Upper lobe of left lung (tissue), 6 donors: ENCODE measurements at places on chromosomes 2 and 18. TPM values are rescaled to one million over a fixed set of nuclear protein-coding genes. Genes with fewer than 3 reads are reported as not detected.

GRCh38 chr2:27322301-27322765 is 564 bp downstream of the MPV17 start:
- H3K36me3 ChIP-seq: peaks cover 11% of the 10 kb centered on the region
- H3K4me1 ChIP-seq: peaks cover 17% of the 10 kb centered on the region
- peak; percentile 45 for DNase-seq
- H3K4me3 ChIP-seq: peak overlapping the region; percentile 68
- H3K27ac ChIP-seq: peak overlapping the region; percentile 93

Gene DSC1
- total RNA-seq: not detected

DNA sequence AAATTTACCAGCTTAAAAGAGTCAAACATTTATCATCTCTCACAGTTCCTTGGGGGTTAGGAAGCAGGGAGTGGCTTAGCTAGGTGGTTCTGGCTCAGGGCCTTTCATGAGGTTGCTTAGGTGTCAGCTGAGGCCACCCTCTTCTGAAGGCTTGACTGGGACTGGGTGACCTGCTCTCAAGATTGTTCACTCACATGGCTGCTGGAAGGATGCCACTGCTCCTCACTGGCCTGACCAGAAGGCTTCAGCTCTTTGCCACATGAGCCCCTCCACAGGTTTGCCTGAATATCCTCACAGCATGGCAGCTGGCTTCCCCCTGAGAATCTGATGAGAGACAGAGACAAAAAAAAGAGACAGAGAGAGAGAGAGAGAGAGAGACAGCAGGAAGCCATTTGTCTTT is 17.3 kb upstream of the RNF152 start:
- no peak overlapping the region for H3K4me3 ChIP-seq
- no peaks in the 10 kb centered on the region for H3K27me3 ChIP-seq
- no peak overlapping the region for H3K27ac ChIP-seq
- DNase-seq: peak; percentile 35

Gene RNF152
- 21.3 TPM for total RNA-seq

DNA sequence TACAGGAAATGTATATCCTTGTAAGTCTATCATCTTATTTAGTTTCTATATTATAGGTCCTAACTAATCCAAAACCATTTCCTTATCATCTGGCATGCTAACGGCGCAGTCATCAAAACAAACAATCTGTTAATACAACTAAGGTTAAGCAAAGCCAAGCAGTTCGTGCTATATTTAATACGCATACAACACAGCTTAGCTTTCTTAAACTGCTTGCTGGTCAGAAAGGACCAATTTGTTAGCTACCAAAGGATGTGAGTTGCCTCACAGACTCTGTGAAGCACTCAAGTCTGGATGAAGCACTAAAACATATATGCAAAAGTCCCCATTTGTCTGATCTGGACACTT is 67.0 kb downstream of the ZEB2 start:
- DNase-seq: no peak
- H3K27me3 ChIP-seq: no peaks in the 10 kb centered on the region
- H3K4me1 ChIP-seq: peaks cover 31% of the 10 kb centered on the region
- H3K27ac ChIP-seq: peak overlapping the region; percentile 61

GRCh38 chr2:235572592-235572991 is 78.7 kb downstream of the AGAP1 start:
- H3K36me3 ChIP-seq: no peaks in the 10 kb centered on the region
- DNase-seq: no peak
- H3K4me3 ChIP-seq: no peak overlapping the region
- H3K27me3 ChIP-seq: no peaks in the 10 kb centered on the region
- no peak overlapping the region for H3K27ac ChIP-seq

DNA sequence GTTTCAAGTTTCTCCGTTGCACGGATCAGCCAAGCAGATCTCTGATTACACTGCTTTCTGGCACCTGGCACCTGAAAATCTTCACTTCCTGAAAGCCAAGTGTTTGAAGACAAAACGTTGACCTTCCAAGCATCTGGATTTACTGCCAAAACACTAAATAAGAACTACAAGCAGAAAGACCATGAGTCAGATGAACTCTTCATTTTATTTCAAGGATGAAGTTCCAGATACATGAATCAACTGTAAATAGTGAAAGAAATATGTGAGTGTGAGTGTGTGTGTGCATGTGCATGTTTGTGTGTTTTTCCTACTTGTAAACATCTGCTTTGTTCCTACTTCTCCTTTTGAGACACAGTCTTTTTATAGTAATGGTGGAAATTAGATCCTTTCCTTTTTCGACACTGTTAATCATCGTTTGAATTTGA is 60.0 kb upstream of the DTNA start:
- H3K4me1 ChIP-seq: peaks cover 3% of the 10 kb centered on the region
- no peak overlapping the region for H3K27ac ChIP-seq
- H3K36me3 ChIP-seq: no peaks in the 10 kb centered on the region
- H3K27me3 ChIP-seq: no peaks in the 10 kb centered on the region
- H3K4me3 ChIP-seq: no peak overlapping the region

DNA sequence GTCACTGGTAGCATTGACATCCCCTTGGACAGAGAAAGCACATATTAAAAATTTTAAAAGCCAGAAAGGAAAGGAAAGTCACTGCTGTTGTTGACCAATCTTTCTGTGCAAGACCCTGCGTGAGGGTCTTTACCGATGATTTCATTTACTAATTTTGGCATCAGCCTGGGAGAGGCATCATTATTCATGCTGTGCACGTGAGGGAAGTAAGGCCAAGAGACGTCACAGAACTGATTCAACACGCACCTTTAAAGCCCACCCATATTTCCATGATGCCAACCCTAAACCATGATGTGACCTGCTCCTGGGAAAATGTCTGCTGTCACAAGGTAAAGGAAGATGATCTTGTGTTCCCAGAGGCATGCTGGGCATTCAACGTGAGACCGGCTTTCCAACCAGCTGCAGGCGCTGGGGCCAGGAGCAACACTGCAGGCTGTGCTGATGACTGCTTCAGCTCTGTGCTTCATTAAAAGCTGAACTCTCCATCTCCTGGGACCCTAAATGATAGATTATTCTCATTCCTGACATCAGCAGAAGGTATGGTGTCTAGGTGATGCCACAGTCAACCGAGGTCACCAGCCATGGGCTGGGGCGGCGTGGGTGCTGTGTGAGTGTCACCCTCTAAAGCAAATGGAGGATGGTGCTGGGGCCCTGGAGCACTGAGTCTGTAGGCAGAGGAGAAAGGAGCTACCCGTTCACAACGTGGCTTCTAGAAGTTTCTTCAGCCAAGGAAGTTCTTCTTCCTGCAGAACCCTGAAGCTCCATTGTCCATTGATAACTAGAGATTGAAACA is 53.9 kb downstream of the TMEM18 start:
- H3K36me3 ChIP-seq: no peaks in the 10 kb centered on the region
- no peaks in the 10 kb centered on the region for H3K27me3 ChIP-seq
- DNase-seq: peak; percentile 20
- H3K27ac ChIP-seq: no peak overlapping the region
- no peak overlapping the region for H3K4me3 ChIP-seq

Gene TMEM182
- total RNA-seq: not detected

- peak overlapping the region; percentile 20 for H3K27ac ChIP-seq
- DNase-seq: no peak
- H3K4me1 ChIP-seq: peaks cover 22% of the 10 kb centered on the region
These were observed 113.7 kb downstream of the GATA6 start for GRCh38 chr18:22283116-22283395.
